ENCODE measurements at places on chromosomes 2 and 18.

GRCh38 chr2:100182494-100183361, 40.3 kb upstream of the AFF3 start:
- no peak for DNase-seq

GRCh38 chr2:241120440-241120839, 18.4 kb upstream of the MTERF4 start:
- DNase-seq: no peak

DNA sequence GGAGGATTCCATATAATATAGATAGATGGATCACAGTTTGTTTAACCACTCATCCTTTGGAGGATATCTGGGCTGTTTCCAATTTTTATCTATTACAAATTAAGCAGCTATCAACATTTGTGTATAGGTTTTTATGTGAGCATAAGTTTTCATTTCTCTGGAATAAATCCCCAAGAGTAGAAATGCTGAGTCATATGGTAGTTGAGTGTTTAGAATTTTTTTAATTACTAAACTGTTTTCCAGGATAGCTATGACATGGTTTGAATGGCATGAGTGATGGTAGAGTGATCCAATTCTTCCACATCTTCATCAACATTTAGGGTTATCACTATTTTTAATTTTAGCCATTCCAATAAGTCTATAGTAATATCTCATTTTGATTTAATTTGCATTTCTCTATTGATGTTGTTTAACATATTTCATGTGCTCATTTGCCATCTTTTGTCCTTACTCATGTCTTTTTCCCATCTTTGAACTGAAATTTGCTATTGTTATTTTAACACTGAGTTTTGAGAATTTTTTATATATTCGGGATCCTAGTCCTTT, 31.4 kb downstream of the ABCB11 start:
- DNase-seq: no peak

GRCh38 chr2:165872101-165872791, 78.2 kb upstream of the GALNT3 start:
- DNase-seq: no peak

DNA sequence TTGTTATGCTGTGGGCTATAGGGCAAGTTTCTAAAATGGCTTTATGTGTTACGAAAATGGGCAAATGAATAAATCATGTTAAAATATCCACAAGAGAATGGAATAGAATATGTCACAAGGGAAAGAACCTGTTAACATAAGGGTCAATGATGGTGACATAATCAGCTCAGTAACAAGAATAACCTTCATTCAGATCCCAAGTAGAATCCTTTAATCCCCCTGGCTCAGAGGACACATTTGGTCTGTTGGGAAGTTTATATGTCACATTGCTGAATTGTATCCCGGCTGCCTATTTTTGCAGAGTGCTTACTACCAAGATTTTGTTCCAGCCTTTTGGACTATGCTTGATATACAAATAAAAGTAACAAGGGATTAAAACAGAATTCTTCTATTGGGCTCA, 13.1 kb upstream of the LGALSL start:
- no peak for DNase-seq

DNA sequence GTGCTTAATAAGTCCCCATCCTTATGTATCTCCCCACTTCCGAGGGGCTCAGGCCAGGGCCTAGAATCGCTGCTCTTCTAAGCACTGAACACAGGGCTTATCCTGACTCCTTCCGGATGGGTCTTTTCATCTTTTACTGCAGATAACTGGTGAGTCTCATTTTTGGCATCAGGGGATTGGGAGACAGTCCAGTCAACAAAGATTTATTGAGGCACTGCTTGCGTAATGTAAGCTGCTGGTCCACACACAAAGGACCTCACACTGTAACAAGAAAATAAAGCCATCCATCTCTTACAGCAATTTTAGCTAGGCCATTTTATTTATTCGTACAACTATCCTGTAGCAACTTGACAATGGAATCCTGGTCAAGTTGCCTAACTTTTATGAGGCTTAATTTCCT, 600.5 kb downstream of the CNTNAP5 start:
- no peak for DNase-seq

DNA sequence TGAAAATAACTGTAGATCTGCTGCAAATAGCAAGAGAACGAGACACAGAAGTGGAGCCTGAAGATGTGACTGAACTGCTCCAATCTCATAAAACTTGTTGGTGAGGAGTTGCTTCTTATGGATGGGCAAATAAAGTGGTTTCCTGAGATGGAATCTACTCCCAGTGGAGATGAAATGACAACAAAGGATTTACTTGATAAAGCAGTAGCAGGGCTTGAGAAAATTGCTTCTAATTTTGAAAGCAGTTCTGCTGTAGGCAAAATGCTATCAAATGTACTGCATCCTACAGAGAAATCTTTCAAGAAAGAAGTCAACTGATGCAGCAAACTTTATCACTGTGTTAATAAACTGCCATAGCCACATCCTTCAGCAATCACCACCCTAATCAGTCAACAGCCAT, 44.0 kb downstream of the RPRD1A start:
- DNase-seq: no peak

DNA sequence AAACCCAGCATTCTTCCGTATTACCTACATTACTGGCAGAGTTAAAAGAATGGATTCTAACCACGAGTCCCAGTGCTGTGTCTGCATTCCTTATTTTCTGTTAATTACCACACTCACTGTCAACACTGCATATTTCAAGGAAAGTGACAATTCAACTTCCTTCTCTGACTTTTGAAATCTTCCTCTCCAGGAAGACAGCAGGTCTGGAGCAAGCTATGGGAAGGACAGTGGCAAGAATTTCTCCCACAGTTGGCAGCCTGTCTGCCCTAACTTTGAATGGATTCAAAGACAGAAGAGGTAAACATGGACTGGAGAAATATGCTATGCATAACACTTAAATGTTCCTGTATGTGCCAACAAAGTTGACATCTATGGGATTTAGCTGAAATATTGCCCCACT, 700.5 kb upstream of the CHAC2 start:
- DNase-seq: no peak

- no peak for DNase-seq
Measured at GRCh38 chr2:48998449-48998848, 155.9 kb downstream of the FSHR start.

- no peak for DNase-seq
Measured at GRCh38 chr2:172722481-172722880, 13.2 kb upstream of the RAPGEF4 start.

DNA sequence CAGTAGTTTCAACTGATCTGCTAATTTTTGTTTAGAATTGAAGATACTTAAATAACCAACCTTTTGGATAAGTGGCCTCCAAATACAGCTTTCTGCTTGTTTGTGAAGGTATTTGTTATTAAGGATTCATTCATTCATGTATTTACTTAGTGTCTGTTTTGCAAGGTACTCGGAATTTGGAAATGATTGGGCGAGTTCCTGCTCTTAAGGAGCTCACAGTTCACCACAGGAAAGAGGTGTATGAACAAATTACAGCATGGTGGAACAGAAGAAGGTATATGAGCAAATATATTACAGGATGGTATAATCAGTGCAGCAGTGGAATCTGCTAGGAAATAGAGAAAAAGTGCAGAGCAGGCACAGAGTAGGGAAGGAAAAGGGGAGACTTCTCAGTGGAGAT, 4.5 kb downstream of the ACSL3 start:
- no peak for DNase-seq

GRCh38 chr2:213834331-213834730, 550.1 kb downstream of the SPAG16 start:
- DNase-seq: no peak

DNA sequence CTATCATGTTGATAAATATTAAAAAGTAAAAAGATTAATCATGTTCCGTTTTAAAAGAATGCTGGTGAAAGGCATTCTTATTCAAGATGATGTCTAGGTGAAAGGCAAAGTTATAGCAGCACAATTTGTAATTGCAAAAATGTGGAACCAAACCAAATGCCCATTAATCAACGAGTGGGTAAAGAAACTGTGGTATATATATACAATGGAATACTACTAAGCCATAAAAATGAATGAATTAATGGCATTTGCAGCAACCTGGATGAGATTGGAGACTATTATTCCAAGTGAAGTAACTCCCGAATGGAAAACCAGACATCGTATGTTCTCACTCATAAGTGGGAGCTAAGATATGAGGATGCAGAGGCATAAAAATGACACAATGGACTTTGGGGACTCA, 286.4 kb downstream of the ARHGAP15 start:
- no peak for DNase-seq

GRCh38 chr2:234457421-234457820, 39.5 kb downstream of the ARL4C start:
- no peak for DNase-seq

DNA sequence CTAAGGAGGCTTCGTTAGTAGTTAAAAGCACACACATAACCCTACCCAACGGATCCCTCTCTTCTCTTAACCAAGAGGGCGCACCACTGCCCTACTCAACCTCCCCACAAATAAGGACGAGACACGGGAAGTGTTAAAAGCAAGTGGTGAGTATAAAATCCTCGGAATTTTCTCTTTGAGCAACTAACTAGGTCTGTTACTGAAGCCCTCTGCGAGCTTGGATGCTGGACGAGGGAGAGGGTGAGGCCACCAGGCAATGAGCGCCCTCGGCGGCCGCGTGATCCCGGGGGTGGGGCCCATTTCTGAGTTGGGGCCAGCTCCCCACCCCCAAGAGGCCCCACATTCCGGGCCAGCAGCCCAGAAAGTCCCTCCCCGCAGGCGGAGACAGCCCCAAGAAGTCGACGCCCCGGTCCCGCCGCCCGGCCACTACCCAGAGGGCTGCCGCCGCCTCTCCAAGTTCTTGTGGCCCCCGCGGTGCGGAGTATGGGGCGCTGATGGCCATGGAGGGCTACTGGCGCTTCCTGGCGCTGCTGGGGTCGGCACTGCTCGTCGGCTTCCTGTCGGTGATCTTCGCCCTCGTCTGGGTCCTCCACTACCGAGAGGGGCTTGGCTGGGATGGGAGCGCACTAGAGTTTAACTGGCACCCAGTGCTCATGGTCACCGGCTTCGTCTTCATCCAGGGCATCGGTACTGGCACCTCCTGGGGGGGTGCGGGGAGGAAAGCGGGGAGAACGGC, at the start of gene CYBRD1:
Gene CYBRD1, plus strand, starts transcription at position 423 of the 736 bp plus-strand sequence. Its CDS starts 72 bp downstream, at position 495.
- DNase-seq: no peak
